ENCODE measurements at places on chromosomes 13 and 19.
A peak's percentile ranks its signal among the peaks of the same experiment; 100 is the strongest.

DNA sequence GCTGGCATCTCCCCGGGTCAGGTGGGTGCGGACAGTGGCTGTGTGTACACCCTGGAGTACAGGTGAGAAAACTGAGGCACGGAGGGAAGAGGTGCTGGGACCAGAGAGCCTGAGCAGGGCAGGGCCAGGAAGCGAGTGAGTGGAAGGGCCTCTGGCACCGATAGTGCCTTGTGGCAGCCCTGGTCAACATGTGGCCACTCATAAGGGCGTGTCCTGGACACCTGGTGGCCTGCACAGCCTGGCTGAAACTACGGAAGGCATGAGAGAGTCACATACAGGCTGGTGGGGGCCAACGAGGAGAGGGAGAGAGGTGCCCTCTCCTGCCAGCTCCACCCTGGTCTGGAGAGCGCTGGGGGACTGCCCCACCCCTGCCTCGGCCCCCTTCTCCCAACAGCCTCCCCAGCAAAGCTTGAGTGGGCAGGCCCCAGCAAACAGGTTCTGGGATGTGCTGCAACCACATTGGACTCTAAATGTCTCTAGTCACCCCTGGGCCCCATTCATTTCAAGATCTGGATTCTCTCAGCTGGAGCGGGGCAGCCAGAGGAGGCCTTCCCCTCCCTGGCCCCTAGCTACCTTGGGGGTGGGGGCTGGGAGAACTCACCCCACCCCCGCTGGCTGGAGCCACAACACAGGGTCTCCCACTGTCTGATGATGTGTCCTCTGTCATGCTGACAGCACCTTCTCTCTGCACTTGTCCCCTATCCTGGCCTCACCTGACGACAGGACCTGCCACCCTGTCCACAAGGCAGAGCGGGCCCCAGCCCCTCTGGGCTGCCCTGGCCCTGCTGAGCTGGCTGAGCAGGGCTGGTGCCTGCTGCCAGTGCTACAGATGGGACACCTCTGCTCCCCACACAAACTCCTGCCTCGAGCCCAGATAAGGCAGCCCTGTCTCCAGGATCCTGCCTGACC, 5.8 kb downstream of the CBARP start:
- no peak for DNase-seq

- no peak for DNase-seq
Observed at GRCh38 chr13:44719857-44720671, 143.9 kb upstream of the TSC22D1 start.

DNA sequence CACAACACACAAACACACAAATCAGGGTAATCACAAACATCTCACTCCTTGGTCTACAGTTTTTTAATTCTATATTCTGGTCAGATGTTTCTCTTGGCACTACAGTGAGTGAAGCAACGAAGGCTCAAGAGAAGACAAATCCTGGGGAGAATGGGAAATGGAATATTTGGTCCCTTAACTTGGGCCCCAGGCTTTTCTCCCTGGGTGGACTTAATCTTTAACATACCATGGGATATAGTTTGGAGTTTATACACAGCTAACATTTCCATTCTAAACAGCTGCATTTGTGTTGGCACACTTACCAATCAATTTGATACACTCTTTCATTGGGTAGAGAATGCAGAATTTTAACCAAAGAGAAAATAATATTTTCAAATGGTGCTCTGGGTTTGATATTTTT, 1132.6 kb upstream of the SLC10A2 start:
- DNase-seq = no peak

GRCh38 chr13:75811841-75812240, 175.7 kb downstream of the LMO7 start:
- no peak for DNase-seq

GRCh38 chr19:34847393-34847792, 74.4 kb upstream of the ZNF599 start:
- DNase-seq = no peak

DNA sequence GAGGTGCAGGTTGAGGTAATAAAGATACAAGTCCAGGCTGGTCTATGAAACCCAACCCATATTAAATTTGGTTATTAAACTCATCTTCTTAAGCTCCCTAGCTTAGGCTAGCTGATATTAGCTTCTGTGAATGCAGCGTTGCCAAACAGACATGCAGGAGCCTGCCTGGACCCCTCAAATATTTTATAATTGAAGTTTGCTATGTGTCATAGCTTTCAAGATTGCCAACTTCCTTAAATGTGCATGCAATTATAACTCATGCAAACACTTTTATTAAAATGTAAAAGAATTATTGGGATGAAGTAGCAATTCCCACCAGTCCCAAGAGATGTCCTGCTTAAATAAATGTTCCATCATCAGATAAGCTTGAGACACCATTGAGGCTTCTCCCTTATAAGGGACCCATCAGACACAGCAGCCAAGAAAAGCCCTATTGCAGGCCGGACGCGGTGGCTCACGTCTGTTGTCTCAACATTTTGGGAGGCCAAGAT, 51.3 kb downstream of the MBNL2 start:
- no peak for DNase-seq

GRCh38 chr13:24287748-24288287, 21.6 kb upstream of the C1QTNF9 start:
- no peak for DNase-seq

DNA sequence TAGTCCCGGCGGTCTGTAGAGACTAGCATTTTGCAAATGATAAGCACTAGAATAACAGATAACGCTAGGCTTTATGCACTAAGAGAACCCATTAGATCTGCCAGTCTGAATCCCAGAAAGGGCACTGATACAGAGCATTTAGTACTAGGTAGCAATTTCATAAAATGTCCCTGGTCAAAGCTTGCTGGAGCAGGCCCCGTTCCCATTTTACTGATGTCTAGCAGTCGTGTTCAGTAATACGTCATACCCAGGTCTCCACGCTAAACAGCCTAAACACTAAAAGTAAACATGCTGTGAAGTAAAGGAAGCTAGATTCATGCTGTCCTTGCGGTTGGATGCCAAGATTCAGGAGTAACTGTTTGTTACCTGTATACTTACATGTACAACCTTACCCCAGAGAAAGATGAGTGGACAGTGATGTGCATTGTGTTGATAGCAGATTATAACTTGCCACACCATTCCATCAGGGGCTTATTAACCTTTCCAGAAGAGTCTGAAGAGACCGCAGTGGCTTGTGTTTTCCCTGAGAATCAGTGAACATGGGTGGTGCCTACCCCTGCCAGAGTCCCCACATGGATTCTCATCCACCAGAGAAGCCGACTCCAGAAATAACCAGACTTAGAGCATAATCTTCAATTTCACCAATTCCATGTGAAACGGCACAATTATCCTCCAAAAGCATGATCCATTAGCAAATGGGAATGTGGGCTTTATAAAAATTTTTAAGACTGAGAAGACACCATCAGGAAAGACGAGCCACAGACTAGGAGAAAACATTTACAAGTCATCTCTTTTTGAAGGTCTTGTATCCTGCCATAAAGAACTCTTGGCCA, 3.4 kb upstream of the RPS11 start:
- no peak for DNase-seq

DNA sequence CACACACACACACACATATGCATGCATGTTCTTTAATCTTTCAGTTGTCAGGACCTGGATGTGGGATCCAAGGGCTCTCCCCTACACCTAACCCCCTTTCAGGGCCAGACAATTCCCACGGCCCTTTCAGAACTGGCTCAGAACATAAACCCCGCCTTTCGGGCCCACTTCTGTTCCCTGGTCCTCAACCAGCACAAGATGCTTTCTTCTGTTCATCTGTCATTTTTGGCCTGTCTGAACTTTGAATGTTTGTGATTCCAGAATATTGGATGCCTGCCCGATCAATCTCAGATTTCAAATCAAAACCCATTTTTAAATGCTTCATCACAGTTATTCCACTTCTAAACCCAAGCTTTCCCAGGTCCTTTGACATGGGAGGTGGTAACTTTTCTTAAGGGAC, 167.3 kb downstream of the USP12 start:
- DNase-seq = no peak

GRCh38 chr19:39430675-39431593, 4.8 kb downstream of the RPS16 start:
- DNase-seq = peak; percentile 84

DNA sequence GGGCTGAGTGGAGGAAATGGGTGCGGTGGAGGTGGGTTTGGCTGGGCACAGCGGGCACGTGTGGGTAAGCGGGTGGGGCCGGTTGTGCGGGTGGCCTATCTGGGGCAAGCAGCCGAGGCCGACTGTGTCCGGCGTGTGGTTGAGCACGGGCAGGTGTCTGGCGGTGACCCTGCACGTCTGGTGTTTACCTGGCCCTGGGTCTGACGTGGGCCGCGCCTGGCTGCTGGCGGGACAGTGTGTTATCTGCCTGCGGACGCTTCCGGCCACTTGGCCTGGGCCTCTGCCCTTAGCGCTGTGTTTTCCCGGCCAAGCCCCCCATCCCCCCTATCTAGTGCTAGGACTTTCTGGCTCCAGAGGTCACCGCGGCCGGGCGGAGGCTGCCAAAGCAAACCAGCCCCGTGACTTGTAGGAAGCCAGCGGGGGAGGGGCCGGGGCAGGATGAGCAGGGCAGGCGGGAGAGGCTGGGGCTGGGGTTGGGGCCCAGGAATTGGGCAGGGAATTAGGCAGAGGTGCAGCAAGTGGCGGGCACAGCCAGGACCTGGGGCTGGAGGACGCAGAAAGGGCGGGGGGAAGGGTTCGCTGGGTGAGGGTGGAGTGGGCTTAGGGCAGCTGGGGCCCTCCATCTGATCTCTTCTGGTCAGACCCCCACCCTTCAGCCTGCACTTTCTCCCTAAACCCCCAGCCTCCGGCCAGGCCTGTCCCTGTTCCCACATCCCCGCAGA, 534 bp upstream of the HPN start:
- DNase-seq = peak; percentile 33

GRCh38 chr19:38470788-38471480, 37.4 kb downstream of the RYR1 start:
- DNase-seq = no peak

DNA sequence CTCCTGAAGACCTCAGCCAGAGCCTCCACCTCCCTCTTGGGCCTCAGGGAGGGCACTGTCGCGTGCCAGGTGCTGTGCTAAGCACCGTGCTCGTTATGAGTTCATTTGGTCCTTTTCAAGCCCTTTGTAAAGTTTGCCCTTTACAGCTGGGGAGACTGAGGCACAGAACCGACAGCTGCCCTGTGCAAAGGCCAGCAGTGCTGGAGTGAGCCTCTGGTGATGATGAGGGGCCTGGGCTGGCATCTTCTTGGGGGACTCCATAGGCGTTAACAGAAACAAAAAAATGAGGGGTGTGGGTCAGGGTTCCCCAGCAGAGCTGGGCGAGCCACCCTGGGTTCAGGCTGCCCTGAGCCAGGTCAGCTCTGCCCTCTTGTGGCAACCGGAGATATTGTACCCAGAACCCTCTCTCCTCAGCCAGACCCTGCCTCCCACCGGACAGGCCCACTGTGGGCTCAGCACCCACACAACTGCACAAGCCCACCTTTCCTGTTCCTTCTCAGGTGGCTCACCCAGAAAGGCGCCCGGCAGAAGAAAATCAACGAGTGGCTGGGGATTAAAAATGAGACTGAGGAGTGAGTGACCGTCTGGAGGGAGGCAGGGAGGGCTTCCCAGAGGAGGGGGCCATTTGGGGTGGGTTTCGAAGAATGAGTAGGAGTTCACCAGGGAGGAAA, 5.5 kb upstream of the IFI30 start:
- peak; percentile 54 for DNase-seq

DNA sequence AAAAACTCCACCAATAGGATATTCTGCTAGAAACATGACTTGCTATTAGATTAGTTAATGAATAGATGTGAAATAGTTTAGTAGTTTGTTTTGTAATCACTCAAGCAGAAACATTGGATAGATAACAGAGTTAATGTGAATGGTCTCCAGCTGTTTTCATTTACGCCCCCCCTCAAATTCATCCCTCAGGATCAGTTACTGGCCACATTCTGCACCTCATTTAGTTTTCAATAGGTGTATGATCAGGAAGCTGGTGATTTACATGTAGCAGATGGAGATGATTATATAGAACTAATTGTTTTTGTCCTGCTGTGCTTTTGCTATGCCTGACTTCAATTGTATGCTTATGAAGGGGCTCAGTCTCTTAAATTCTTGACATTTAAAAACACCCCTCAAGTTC, 759.0 kb downstream of the SLITRK6 start:
- no peak for DNase-seq

GRCh38 chr19:40614622-40615411, 13.6 kb downstream of the LTBP4 start:
- DNase-seq = peak; percentile 53

DNA sequence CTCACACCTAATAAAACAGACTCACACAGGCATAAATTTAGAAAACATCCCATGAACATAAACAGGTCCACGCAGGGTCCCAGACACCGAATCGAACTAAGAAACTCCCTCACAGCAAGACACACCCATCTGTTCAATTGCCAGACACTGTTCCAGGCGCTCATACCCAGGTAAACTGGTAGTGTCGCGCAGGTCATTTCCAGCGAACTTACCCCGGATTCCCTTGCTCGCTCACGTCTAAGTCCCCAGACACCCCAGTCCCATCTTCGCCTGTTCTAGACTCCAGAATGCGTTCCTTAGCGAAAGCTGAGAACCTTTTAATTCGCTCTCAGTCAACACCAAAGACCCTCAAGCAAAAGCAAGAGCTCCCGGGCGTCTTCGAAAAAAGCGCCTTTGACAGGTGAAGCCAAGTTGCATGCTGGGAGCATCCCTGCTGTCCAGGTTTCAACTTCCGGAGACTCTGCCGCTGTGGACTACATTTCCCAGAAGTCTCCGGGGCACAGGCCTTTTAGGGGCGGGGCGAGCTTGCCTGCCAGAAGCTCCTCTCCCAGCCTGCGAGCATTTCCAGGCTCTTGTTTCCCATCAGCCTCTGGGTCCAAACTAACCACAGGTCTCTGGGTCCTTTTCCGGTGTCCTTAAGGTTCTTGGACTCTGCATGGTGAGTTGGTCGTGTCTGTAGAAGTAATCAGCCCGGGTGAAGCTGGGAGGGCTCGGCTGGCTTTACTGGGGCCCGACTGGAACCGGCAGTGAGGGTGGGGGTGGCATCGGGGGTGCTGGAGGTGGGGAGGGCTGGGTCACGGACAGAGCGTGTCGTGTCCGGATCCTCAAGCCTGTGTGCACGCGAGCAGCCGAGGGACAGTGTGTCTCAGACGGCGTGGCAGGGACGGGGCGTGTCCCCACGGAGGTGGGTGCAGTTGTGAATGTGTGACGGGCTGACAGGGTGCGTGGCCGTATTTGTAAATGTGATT, at the start of gene ZNF283:
TSS of gene ZNF283 (plus strand) at position 535 of the 968 bp plus-strand sequence. CDS start 6,184 bp downstream, outside the sequence.
- DNase-seq = peak; percentile 77

DNA sequence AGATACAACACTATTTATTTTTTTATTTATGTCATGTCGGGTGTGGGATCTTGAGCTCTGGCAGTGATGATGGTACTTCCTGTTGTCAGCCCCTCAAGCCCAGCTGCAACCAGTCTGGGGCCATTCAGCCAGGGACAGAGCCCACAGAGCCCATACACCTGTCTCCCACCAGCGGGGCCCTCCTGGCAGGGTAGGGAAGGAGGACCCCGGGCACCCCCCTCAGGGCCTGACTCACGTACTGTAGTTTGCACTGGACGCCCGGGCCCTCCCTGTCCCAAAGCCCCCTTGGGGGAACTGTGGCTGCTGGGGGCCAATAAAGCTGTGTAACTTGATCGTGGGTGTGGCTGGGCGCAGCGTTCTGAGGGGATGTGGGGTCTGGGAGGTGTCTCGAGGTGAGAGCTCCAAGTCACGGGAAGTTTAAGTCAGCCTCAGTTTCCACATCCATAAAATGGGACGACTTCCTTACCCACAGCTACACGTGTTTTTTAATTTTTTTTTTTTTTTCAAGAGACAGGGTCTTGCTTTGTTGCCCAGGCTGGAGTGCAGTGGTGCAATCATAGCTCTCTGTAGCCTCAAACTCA, 9.5 kb downstream of the ATG4D start:
- no peak for DNase-seq

GRCh38 chr13:111548301-111548700, 227.9 kb downstream of the TEX29 start:
- DNase-seq = no peak

- no peak for DNase-seq
Observed at GRCh38 chr13:48859272-48860105, 116.2 kb upstream of the FNDC3A start.
